Stimulated activated CD8-positive, alpha-beta memory T cell treated with anti-CD3 and anti-CD28 coated beads, Interleukin-2, amount 100 ng/mL, for 1 hour (primary cell): ENCODE measurements at places on chromosomes 2 and 18.

DNA sequence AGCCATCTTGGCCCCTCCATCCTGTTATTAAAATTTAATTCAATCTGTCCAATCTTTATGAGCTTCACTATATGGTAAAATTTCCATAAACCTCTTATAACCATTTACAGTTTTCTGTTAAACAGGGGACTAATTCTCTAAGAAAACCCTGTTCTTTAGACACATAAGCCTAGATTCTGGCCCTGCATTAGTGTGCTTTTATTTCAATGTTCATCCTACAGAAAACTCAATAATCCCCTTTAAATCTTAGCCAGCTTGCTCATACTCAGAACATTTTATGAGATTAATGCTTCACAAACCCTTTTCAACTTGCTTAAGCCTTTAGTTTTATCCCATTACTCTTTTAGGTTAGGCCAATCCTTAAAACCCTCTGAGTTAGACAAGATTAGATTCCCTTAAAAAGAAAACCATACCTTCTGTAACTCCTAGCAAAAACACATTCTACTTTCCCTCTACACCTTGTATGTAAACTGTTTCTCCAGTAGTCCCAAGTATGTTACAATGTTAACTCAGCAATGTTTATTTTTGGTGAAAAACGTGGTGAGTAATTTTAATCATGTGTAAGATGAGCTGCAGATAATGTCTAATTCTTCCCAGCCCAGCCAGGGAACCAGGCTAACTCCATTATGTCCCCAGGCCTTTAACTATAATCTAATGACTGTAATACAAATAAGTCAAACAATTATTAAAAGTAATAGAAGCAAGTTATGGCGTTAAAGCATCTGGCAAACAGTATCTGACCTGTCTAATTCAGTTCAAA is 1953.4 kb upstream of the LRRTM1 start:
- no peak for DNase-seq

- DNase-seq, result no peak
These were observed 108.1 kb downstream of the RBM43 start for GRCh38 chr2:151153601-151154000.

GRCh38 chr2:133292259-133292658 is 276.0 kb downstream of the NCKAP5 start:
- no peak for DNase-seq

GRCh38 chr2:172420216-172420615 is 7.2 kb upstream of the ITGA6 start:
- DNase-seq, result no peak

GRCh38 chr2:233764761-233765160 is 4.7 kb downstream of the UGT1A1 start:
- DNase-seq, result no peak

- no peak for DNase-seq
These were observed 31.5 kb downstream of the RTP5 start for GRCh38 chr2:241901018-241901380.

- DNase-seq, result no peak
These were observed 465.2 kb upstream of the HS6ST1 start for GRCh38 chr2:128783896-128784295.

DNA sequence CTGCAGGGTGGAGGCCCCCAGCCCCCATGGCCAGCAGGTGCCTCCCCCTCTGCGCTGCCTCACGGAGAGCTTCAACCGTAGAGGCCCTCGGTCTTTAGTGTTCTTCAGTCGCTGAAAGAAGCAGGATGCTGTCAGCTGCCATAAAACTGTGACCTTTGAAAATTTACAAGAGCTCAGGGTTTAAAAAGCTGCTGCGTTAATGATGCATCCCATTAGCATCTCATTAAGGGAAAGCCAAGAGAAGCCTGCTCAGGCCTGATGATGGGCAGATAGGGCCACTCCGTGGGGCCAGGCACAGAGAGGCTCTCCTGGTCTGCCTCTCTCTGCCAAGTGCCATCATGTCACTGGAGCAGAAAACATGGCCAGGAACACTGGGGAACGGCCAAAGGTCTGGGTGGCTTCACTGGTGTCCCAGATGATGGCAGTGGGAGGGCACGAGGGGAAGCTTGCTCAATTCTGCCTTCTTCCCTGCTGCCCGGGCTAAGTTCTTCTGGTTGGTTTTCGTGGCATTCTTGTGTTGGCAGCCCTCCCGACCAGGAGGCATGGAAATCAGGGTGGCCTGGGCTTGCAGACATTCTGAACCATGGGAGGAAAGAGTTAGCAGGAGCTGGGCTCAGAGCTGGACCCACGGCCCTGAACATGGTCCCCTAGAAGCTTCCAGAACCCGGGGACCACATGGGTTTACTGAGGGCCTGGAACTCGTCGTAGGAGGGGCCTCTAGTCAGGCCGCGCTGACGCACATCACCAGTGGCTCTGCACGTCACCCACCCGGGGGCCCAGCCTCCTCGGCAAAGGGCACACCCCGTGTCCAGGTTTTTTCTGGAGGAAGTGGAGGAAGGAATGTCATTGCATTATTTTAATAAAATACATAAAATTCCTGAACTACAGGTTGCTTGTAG is 250.7 kb downstream of the KLHL29 start:
- DNase-seq, result no peak

- DNase-seq, result no peak
These were observed 187.3 kb downstream of the CAMKMT start for GRCh38 chr2:44549099-44549471.

DNA sequence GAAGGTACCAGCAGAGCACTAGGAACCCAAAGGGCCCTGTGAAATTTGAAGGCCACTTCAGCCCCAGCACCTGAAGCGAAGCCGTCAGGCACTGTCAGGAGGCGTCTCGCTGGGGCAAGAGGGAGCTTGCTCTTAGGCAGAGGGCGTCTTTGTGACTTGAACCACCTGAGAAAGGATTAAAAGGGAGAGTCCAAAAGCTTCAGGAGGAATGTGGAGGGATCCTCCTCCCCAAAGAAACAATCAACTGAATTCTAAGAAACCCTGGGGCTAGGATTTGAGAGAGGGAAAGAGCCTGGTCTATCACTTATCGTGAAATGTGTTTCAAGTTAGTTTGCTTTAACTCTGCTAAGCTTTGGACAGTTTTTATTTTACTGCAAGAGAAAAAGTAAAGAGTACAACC is 324.9 kb upstream of the SOX11 start:
- no peak for DNase-seq

DNA sequence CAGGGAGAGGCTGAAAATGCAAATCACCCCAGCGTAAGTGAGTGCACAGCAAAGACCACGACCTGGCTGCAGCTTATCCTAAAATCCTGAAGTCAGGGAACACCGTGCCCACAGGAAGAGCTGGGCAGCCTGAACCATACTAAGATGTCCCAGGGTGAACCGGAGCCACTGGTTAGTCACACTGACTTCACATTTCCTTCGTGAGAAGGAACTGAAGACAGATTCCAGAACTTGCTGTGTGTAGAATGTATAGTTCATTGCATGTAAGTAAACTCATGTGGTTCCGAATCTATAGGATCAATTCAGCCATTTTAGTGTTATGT is 84.6 kb upstream of the NDUFV2 start:
- DNase-seq, result no peak

- DNase-seq, result no peak
These were observed 377.9 kb downstream of the SLC4A3 start for GRCh38 chr2:220005362-220005761.

DNA sequence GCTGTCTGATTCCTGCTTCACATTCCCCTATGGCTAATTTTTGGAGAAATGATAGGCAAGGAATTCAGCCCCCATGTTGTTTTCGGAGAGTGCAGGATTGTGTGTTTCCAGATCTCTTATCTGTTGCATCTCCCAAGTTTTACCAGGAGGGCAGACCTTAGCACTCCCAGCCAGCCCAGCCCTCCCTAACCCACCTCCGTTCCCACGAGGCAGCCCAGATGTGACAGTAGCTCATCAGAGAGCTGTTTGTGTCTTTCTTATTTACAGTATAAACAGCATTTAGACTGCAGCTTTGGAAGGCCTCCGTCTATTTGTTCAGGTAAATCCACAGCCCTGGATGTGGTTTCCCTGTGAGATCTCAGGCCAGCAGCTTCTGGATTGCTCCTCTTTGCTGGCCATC is 91.6 kb downstream of the THNSL2 start:
- no peak for DNase-seq

- DNase-seq, result no peak
These were observed 26.2 kb downstream of the MMADHC start for GRCh38 chr2:149561309-149561926.

DNA sequence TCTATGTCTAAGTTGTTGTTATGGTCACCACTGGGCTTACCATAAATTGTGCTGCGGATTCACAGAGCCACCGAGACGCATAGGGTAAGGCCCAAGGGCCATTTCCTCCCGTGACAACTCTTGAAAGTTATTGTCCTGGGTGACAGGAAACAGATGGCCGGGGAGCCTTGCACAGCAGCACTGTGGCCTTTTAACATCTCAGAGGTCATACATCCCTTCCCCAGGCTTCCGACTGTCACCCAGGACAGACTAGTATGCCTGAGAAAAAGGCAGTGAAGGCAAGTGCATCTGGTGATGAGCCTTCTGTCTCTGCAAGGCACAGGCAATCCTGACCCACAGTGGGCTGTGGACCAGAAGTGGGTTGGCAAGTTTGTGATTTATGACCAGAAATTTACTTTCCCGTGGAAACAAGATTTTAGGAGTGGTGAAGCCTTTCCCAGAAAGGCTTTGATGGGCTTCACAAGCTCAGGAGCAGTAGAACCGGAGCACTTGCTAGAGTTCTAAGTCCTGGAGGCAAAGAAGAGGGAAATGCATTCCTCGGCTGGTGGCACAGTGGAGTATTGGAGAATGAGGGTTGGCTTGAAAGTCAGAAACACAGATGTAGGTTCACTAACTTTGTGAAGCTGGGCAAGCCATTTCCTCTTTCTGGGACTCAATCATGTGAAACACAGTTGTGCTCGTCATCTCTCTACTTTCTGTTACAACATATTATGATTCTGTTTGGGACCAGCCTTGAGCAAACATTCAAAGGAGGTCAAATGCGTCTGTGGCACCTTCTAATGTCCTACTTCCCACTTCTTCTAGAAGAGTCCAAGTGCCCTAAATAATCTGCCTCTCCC is 2.0 kb upstream of the CAPN14 start:
- no peak for DNase-seq

GRCh38 chr18:79524181-79525078 is 128.7 kb downstream of the NFATC1 start:
- no peak for DNase-seq

DNA sequence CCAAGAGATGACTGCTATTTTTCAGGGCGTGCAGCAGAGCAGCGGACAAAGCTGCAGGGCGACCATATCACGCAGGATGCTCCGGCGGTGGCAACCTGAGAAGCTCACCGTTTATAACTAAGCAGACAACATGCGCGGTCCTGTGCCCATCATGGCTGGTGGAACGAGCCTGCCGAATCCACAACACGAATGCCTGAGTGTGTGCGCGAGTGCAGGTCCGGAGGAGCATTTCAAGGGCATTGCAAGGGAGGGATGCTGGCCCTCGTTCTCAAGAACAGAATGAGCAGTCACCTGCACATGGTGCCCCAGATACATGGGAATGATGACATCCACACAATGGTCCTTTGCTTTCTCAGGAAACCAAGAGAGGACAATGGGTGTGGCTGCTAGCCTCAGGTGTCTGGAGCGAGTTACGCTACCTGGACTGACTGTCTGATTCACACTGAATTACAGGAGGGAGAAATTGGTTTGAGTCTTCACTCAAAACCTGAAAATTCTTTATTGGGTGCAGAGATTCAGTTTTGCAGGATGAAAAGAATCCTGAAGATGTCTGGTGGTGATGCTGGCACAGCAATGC is 39.8 kb downstream of the TBC1D8 start:
- no peak for DNase-seq

DNA sequence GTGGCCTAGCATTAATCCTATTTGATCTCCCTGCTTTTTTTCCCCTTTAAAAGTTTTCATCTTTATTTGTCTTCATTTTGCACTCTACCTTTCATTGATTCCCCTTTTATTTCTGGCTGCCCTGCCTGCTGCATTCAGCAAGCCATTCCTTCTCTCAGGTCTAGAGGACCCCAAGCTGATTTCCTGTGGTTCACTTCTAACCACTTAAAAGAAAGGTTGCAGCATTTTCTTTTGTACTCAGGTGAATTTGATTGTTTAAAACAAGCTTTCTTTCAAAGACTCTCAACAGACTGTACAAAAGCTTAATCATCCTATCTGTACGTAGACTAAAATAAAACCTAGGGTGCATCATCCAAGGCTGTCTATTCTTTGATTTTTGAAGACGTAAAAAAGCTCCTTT is 160.3 kb downstream of the CSRNP3 start:
- no peak for DNase-seq

GRCh38 chr18:62118328-62118727 is 68.5 kb downstream of the PIGN start:
- no peak for DNase-seq

GRCh38 chr2:33616873-33617272 is 17.8 kb upstream of the FAM98A start:
- no peak for DNase-seq

GRCh38 chr2:102514061-102514785 is 41.2 kb downstream of the SLC9A4 start:
- DNase-seq, result no peak

- no peak for DNase-seq
These were observed 140.9 kb downstream of the CAPN13 start for GRCh38 chr2:30666266-30666874.

GRCh38 chr2:216316743-216317142 is 55.5 kb downstream of the MARCHF4 start:
- no peak for DNase-seq

DNA sequence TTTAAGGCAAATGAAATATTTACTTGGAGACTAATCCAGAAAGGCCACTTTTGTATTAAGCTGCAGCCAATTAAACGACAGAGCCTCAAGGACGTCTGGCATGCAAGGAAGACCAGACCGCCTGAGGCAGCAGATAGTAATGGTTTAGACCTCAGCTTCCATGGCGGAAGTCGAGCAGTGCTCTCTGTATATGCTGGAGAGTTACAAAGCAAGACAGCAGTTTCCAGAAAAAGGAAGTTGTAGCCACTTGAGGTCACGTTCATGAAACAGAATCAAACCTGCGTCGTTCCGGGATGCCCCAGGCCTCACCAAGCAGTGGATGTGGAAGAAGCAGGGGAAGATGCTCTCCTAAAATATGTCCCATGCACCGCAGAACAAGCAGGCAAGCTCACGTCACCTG is 142.0 kb downstream of the PTGR3 start:
- no peak for DNase-seq

- DNase-seq, result no peak
These were observed 5.8 kb downstream of the DPYSL5 start for GRCh38 chr2:26853751-26854150.

GRCh38 chr2:240589850-240590525 is 3.5 kb downstream of the CAPN10 start:
- DNase-seq, result no peak

DNA sequence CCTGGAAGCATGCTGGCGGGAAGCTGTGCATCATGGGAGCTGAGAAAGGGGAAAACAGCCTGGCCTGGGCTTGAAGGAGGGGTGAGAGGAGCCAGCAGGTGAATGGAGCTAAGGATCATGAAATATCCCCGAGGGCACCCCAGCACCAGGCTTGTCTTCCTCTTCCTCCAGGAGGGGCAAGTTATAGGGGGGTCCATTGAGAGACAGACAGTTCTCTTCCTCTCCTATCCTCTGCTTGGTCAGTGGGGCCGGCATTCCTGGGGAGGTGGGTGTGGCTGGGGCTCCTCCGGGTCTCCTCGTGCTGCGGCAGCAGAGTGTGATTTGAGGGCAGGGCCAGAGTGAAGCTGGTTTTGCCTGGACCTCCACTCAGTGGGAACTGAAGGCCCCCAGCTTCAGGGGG is 78.9 kb downstream of the LIPG start:
- DNase-seq, result no peak

- no peak for DNase-seq
These were observed 48.2 kb upstream of the SLC14A2 start for GRCh38 chr18:45567123-45567522.

- no peak for DNase-seq
These were observed 657.2 kb downstream of the IRS1 start for GRCh38 chr2:226142463-226142862.

- DNase-seq, result no peak
These were observed 274.1 kb downstream of the HAUS1 start for GRCh38 chr18:46378126-46378863.
